ENCODE measurements at places on chromosomes 16 and 17.

DNA sequence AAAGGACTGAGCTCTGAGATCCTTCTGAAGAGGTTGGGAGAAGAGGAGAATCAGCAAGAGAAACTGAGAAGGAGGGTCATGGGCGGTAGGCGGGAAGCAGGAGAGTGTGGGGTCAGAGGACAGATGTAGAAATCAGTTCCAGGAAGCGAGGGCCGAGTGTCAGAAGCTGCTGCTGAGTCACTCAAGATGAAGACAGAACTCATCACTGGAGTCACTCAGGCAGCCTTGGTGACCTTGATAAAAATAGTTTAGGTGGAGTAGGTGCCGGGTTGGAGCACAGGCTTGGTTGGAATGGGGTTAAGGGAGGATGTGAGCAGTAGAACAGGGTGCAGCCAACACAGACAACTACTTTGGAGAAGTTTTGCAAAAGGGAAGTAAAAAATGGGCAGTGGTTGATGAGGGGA is 6.1 kb upstream of the ITGAM start:
- DNase-seq = peak; percentile 86

GRCh38 chr16:74570412-74571301 is 36.3 kb downstream of the GLG1 start:
- no peak for DNase-seq

GRCh38 chr17:30173649-30174048 is 57.0 kb downstream of the NSRP1 start:
- no peak for DNase-seq

GRCh38 chr16:4519274-4520058 is 19.1 kb downstream of the CDIP1 start:
- DNase-seq = no peak

DNA sequence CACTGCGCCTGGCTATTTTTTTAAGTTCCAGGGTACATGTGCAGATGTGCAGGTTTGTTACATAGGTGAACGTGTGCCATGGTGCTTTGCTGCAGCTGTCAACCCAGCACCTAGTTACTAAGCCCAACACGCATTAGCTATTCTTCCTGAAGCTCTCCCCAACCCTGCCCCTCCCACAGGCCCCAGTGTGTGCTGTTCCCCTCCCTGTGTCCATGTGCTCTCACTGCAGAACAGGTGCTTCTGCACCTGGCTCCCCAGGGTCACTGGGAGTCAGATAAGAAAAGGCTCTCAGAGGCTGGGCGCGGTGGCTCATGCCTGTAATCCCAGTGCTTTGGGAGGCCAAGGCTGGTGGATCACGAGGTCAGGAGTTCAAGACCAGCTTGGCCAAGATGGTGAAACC is 6.2 kb downstream of the HASPIN start:
- no peak for DNase-seq

GRCh38 chr16:56870276-56870888 is 5.4 kb downstream of the SLC12A3 start:
- DNase-seq = no peak

DNA sequence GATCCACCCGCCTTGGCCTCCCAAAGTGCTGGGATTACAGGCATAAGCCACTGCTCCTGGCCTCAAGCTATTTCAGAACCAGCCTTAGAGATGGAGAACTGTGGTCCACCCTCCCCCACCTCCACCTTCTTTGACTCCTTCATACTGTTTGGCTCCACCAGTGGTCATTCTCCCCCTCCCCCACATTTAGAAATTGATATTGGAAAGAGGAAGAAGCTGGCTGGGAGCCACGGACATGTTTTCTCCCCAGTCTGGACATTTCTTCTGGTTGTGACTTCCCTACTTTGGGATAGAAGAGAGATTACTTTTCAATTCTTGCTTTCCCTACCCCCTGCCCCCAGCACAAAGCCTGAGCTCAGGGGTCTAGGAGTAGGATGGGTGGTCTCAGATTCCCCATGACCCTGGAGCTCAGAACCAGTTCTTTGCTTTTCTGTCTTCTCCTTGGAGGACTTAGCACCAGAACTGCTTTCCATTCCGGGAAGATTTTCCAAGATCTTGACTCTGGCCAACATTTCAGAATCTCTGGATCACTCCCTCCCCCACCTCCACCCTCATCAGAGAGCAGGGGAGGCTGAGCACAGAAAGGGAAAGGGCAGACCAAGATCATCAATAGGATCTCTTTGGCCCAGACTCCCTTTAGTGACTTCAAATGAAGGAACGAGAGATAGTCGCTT is 16.3 kb downstream of the CAVIN1 start:
- no peak for DNase-seq

- no peak for DNase-seq
These were observed 296.9 kb upstream of the HSBP1 start for GRCh38 chr16:83510906-83511305.

GRCh38 chr16:57016301-57016700 is 26.9 kb downstream of the NLRC5 start:
- DNase-seq = no peak

DNA sequence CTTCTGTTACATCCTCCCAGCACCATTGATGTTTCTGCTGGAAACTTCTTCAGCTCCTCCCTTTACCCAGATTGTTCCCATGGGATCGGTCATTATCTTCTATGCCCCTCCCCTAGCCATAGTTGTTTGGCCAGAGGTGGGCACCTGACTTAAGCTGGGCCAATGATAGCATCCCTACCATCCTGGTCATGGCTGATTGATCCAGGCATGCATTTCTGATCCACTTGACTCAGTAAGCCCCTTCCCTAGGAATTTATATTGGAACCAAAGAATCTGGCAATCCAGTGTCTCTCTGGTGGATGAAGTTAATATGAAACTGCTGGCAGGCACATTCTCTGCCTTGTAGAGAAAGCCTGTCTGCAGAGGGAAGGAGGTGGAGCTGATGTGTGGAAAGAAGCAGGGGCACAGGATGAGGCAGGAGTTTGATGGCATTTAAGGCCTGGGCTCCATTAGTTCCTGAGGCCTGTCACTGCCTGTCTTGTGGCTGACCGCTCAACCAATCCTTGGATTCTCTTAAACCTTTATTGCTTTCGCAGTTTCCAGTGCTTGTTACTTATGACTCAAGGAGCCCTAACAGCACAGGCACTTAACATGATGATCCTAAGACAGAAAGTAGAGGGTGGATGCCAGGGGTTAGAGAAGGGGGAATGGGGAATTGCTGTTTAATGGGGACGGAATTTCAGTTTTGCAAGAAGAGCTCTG is 152.4 kb downstream of the ABCC12 start:
- DNase-seq = no peak

GRCh38 chr16:60031740-60032139 is 1297.6 kb upstream of the GOT2 start:
- DNase-seq = no peak

- DNase-seq = no peak
These were observed 13.2 kb upstream of the MAP2K6 start for GRCh38 chr17:69401251-69401650.

- no peak for DNase-seq
These were observed 5.5 kb upstream of the C16orf96 start for GRCh38 chr16:4550591-4550990.

GRCh38 chr16:55773859-55774549 is 58.9 kb downstream of the CES1 start:
- no peak for DNase-seq

DNA sequence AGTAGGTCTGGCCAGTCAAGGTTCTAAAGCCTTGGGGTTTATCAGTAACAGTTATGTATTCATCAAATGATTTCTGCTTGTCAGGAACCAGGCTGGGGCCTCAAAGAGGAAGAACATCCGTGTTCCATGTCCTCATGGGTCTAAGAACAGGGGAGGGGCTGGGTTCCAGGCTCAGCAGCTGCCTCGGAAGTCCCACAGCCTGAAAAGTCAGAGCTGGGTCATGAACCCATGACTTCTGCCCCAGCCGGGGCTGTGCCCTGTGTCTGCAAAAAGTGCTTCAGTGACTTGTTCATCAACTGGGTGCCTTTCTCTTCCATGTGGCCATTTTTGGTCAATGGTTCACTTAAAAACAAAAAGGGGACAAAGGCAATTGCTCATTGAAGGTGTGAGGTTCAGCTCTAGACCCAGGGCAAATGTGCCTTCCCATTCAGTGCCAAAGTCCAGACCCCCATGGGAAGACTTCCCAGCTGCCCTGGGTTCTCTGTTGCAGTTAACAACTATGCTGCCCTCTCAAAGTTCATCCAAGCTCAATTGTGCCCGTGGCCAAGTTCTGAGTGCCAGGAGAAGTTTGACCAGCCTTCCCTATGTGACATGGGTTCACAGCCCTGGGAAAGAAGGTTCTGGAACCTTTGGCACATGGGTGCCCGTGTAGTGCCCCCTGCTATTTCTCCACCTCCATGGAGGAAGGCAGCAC is 18.5 kb downstream of the TBKBP1 start:
- no peak for DNase-seq

DNA sequence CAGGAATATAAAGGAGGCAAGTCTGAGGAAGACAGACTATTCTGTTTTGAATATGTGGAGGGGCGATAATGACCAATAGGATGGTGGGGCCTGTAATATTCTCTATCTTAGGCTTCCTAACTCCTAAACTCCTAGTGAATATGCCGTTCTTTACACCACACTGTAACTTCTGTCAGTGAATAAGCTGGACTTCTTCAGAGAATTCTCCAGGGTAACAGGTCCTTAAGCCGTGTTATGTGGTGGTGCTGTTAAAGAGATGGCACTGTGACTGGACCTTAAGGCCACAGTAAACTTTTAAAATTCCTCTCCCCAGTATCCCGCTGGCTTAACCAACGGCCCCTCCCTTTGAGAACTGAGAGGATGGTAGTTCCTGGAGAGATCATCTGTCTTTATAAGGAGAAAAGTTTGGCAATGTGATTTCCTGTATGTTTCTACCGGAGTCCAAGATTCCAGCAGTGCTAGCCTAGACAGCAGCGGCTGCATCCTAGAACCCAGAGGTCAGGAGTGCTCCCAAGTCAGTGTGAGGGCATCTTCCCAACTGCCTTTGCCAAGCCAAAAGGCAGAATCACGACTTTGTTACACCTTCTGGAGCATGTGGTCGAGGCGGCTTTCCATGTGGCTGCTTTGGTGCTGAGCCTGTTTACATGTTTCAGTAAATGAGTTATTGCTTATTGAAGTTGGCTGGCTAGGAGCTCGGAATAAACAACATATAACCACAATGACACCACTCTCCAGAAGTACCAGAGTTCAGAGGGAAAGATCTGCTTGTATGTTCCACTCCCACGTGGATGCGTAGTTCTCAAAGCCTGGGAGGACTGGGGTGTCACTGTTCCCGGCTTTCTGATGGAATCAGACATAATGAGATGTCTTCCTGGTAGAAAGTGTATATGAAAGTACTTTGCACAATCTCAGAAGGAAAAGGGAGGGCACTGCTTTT is 41.0 kb downstream of the TUBD1 start:
- DNase-seq = no peak

DNA sequence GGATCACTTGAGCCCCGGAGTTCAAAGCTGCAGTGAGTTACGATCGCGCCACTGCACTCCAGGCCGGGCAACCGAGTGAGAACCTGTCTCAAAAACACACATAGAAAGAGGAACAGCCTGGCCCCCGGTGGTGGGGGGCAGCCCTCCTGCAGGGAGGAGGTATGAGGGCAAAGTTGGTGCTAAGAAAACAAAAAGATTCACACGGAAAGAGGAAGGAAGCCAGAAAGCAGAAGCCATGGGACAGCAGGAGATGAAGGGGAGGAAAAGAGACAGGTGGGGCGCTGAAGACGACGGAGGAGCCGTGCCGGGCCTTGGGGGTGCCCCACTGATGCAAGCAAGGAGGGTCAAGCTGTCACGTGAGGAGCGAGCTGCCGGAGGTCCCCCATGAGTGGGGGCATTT is 8.2 kb upstream of the C16orf74 start:
- DNase-seq = no peak

GRCh38 chr17:43931062-43931571 is 11.2 kb downstream of the PPY start:
- DNase-seq = no peak

DNA sequence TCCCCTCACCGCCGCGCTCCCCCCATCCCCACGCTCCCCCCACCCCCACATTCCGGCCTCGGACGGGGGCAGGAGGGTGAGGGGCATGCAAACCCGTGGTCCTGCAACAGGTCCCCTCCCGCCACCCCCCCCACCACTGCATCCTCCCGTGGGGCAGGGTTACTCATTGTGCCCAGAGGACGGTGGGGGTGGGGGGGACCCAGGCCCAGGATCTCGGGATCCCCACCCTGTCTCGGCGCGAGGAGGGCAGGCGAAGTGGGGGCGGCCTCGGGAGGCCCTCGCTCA is 8.5 kb downstream of the SLC22A31 start:
- no peak for DNase-seq

DNA sequence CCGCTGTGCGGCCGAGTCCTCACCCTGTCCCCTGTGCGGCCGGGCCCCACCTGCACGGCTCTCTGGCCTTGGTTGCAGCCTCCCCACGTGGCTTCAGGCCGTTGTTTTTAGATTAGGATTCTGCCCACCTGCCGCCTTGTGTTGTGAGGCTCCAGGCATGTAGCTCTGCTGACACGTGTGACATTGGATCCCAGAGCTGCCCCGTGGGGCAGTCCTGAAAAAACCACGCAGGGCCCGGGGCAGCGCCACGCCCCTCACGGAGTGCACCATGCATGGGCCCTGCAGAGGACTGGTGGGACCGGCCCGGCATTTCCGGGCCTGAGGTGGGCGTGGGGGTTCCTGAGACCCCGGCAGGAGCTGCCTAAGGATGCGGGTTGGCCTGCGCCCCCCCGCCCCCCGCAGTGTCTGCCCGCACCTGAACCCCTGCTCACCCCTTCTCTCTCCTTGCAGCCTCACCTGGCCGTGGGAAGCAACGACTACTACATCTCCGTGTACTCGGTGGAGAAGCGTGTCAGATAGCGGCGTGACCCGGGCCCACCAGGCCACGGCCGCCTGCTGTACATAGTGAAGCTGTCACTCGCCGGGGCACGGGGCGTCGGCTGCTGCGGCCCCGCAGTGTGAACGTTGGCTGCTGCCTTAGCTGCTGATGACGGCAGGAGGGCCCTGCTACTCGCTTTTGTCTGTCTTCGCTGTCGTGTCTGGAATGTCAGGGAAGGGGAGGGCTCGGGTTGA is 27.7 kb upstream of the CHMP6 start:
- no peak for DNase-seq

DNA sequence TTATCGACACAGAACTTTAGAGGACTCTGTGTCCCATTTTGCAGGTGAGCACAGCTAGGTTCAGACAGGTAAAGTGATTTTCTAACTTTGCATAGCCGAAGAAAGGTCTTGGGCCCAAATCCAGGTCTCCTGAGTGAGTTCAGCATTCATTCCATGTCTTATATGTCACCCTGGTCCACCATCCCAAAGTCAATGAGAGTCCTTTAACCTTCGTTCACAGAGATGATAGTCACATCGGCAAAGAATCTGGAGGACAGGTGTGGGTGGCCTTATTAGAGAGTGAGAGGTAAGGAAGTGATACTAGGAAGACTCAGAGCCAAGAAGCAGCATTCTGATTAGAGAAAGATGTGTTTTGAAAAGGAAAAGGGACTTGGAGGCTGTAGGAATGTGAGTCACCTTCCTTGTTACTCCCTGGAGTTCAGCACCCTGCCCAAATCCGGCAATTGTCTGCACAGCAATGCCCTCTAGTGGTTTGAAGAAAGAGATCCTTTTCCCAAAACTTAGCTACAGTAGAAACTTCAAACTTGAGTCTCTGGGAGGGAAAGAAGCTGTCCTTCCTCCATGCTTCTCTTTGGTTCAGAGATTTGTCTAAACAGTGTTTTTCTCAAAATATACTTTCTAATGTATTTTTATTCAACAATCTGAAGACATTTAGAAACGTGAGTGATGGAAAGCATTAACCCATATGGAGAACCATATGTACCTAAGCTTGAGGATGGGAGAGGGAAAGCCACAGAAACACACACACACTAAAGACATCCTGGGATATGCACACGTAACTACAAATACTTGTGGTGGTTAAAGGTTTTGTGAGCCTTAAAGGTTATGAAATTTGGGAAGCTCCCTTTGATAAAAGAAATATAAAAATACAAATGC is 96.4 kb upstream of the SHISA6 start:
- no peak for DNase-seq

Measured in T-helper 1 cell (primary cell).